Fibroblast of the aortic adventitia (primary cell): ENCODE measurements at places on chromosomes 1 and 21. TPM values are rescaled to one million over a fixed set of nuclear protein-coding genes. Genes with fewer than 3 reads are reported as not detected.

GRCh38 chr1:42922687-42923366 is 35.8 kb downstream of the SLC2A1 start:
- peak; percentile 66 for DNase-seq

GRCh38 chr1:84025966-84026365 is 27.0 kb upstream of the TTLL7 start:
- DNase-seq = no peak

- no peak for DNase-seq
These were observed 1760.3 kb downstream of the NCAM2 start for GRCh38 chr21:22758478-22758877.

- peak; percentile 42 for DNase-seq
These were observed 586.5 kb downstream of the NEGR1 start for GRCh38 chr1:71695821-71696220.

The AADACL3 gene
- not detected in 2 replicates for total RNA-seq

GRCh38 chr1:174766727-174767126 is 233.0 kb upstream of the CACYBP start:
- DNase-seq = no peak
